ENCODE measurements at places on chromosomes 1 and 21.

GRCh38 chr1:51410568-51411460 lies 80.5 kb upstream of the TTC39A start:
- no peak for DNase-seq

DNA sequence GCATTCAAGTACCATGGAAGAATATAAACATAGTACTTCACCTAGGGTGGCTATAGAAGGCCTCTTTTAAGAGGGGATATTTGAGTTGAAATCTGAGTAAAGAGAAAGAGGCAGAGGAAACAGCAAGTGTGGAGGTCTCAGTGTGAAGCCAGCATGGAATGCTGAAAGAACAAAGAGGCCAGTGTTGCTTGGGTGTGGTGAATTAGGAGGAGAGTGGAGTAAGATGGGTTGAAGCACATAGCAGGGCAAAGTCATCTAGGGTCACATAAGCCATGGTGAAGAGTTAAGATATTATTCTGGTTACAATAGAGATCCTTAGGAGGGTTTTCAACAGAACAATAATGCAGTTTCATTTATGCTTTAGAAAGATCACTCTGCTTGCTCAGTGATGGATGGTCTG lies 37.5 kb downstream of the C1orf141 start:
- no peak for DNase-seq

GRCh38 chr1:160997323-160998038 lies 23.5 kb downstream of the F11R start:
- no peak for DNase-seq

DNA sequence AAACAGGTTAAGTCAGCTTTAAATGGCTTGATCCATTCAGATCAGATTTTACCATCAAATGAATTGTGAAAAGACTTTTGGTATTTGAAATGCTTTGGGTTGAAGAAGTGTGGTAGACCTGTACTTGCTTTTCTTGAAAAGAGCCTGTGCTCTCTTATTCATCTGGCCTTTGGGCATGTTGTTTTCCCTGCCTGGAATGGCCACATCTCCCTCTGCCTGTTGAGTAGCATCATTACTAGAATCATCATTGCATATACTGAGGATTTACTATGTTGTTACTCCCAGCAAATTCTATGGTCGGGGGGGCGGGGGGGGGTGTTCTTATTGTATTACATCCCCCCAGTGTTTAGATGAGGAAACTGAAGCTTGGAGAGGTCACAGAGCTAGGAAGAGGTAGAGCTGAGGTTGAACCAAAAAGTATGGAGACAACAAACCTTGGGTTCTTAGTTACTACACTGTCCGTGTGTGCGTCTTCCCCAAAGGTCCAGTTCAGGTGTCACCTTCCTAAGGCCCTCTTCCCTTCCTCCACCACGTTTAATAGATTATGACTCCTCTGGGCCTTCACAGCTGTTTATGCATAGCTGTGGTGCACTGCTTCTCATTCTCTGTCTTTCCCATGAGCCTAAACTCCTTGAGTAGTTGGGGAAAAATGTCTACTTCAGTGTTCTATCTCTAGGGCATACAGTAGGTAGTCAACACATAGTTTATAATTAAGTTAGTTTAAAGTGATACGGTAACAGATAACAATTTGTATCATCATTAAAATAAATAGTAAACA lies 246.4 kb upstream of the HOOK1 start:
- no peak for DNase-seq

DNA sequence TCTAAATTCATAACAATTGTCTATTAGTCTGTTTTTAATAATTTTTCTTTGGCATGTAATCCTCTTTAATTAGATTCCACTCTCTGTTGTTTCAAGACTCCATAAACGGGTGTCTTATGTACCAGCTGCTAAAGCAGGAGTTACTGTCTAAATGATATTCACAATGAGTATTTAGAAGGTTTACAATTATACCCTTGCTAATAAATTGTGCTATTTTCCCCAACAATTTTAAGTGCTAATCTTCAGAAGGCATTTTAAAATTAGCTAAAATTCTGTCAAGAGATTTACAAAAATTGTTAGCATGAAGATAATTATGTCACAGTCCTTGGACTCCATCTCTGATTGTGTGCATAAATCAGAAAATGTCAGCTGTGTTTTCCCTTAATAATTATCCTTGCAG lies 83.7 kb downstream of the DPYD start:
- no peak for DNase-seq

DNA sequence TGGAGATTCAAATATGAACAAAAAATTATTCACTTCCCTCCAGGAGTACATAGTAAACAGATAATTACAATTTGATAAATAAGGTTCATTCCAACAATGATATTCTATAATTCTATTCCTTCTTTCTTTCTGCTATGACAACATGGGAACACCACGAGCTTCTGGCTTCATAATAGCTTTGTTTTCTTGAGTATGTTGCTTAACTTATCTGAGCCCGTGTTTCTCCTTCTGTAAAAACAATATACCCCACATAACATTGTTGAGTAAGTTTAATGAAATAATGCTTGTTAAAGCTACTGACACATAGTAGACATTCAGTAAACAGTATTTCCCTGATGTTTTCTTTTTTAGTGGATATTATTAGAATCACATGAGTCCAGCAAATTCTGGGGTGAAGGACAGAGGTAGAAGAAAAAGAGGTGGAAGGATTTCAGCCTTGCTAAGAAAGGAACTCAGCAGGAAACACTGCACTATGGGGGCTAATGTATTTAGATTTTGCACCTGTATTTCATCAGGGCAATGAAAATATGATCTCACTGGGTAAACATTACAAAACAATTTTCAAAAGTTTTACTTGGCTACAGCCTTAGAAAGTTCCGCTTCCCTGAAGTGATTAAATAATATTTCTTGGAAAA lies 430.8 kb upstream of the C1orf87 start:
- DNase-seq = no peak

DNA sequence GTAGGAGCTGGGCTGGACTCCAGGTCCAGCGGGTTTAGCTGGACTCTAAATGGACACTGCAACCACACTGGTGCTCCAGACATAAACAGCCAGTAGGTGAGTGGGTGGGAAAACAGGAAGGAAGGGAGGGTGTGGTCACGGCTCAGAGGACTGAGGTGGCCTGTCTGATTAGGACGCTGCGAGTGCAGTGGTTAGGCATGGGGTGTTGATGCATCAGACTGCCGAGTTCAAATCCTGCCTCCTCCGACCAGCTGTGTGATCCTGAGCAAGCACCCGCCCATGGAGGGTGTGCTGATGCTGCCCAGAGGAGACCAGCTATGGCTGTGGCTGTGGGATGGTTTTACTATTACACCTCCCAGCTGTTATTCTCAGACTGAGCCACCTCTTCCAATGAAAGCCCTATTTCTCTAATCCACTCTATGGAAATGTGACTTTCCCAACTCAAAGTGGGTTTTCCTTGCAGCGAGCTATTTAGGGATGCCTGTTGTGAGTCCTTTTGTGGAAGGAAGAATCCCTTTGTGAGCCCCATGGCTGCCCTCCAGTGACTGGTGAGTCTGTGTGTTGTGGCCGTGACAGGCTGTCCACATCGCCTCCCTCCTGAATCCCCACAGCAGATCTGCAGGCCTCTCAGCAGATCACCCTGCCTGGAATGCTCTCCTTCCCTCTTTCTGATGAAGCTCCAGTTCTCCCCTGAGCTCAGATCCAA lies 56.6 kb upstream of the EDN2 start:
- DNase-seq = no peak

DNA sequence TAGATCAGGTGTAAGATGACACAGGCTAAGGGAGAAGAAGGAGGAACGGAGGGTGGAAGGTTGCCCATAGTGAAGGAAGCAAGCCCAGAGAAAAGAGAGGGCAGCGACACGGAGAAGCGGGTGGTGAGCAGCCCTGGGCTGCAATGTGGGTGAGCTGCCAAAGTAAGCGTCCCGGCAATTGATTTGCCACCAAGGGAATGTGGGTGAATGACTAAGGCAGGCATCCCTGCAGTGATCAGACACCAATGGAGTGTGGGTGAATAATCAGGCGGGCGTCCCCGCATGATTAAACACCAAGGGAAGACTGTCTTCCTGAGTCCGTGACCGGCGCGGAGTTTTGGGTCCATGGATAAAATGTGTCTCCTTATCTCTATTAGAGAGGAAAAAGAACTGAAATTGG lies 79.6 kb downstream of the UCHL5 start:
- no peak for DNase-seq

- DNase-seq = peak; percentile 76
Observed at GRCh38 chr1:154998818-154999570, 3.6 kb upstream of the ZBTB7B start.

DNA sequence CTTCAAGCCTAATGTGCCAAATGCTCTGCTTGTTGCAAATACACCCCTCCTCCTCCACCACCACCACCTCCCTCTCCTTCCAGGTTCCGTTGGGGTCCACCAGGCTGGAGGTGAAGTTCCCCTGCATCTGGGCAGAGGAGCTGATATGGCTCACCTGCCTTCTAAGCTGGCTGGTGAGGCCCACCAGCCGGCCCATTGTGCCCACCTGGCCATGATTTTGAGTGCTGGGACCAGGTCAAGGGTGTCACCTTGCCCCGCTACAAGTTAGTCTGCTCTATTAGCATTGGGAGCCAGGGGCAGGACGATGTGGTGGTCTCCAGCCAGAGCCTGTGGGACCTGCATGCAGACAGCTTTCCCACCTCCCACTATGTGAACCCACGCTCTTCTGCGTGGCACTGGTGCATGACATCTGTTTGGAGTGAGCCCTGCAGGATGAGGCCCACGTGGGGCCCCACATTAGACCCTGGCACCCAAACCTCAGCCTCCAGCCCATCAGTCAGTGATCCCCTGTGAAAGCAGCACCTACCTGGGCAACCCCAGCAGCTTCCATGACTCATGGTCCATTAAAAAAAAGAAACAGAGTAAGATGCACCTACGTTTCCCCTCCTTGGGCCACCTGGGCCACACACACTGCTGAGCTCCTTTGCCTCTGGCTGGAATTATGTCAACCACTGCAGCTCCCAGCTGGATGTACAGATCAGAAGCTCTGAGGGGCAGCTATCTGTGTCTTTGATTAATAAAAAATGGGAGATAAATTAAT lies 15.6 kb upstream of the CDCP2 start:
- no peak for DNase-seq

- no peak for DNase-seq
Observed at GRCh38 chr1:184082541-184083415, 31.2 kb downstream of the TSEN15 start.

- no peak for DNase-seq
Observed at GRCh38 chr1:16967095-16967575, 13.3 kb downstream of the MFAP2 start.

DNA sequence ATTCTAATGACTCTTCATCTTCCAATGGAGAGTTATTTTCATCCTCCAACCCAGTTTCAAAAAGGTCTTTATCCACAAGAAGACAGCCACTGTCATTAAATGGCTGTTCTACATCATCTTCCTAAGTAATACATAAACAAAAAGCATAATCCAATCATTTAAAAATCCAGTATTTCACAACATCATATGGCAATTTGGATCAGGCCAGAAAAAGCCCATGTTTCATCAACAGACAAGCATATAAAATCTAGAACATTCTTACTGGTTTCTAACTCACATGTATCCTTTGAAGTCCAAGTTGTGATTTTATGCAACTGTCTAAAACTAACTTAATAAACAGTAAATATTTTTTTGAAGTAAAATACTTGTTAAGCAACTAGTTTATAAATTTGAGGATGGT lies 6.6 kb downstream of the CLSPN start:
- no peak for DNase-seq
